Jurkat, Clone E6-1 (cell line): ENCODE measurements at places on chromosomes 3 and 15.

- no peak for DNase-seq
These were observed 1199.9 kb downstream of the SI start for GRCh38 chr3:163878396-163878795.

DNA sequence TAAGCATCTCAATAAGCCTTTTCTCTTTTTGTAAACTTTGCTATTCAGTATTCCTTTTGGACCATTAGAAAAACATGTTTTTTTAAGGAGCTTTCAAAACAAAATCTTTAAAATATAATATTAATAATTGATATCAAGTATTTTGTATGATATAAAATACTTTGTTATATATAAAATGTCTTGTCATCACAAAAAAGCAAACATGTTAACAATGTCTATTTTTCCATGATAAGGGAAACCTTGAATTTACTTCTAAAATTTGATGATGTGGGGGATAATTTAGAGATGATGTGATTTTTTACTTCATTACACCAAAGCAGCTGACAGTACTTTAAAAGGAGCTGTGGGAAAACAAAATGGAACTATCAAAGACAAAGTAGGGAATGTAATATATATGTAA is 887.7 kb downstream of the SI start:
- no peak for DNase-seq

GRCh38 chr3:37456270-37456708 is 281.9 kb upstream of the LRRFIP2 start:
- DNase-seq: no peak

GRCh38 chr3:58158442-58159153 is 52.2 kb downstream of the DNASE1L3 start:
- DNase-seq: no peak

- no peak for DNase-seq
These were observed 144.8 kb downstream of the ARPP21 start for GRCh38 chr3:35784169-35784568.

- DNase-seq: peak; percentile 95
These were observed 256.7 kb upstream of the KCNH8 start for GRCh38 chr3:18891641-18892040.

GRCh38 chr15:48541341-48542278 is 103.9 kb downstream of the FBN1 start:
- DNase-seq: no peak

DNA sequence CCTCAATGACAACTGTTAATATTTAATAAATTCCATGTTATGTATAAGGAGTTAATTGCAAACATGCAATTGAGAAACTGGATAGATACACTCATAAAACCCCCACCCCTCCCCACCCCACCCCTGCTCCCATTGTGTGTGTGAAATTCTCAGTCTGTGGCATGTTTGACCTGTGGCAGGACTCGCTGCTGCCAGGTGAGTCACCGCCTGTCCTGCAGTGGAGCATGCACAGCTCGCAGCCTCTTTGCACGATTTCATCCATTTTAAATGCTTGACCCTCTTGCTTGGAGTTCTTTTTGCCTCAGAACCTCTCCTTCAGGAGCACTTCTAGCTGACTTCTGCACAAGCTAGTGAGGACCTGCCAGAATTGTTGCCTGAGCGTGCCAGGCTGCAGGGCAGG is 5.3 kb upstream of the APEH start:
- DNase-seq: no peak

GRCh38 chr3:143584474-143584873 is 263.8 kb downstream of the SLC9A9 start:
- DNase-seq: no peak

DNA sequence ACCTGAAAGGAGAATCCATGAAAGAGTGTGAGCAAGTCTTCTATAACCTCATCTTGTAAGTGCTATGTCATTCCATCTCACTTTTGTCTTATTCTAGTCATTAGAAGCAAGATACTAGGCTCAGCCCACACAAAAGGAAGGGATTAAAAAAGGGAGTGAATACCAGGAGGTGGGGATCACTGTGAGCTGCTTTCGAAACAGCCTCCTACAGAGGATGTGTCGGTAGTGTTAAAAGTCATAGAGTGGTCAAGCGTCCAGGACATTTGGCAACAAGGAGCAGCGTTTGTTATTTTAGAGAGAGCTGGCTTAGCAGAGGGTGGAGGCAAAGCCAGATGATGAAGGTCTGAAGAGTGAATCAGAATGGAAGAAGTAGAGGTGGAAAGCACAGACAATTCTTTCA is 11.7 kb upstream of the ZNF148 start:
- no peak for DNase-seq

GRCh38 chr15:40038275-40038637 is 725 bp downstream of the SRP14 start:
- no peak for DNase-seq

DNA sequence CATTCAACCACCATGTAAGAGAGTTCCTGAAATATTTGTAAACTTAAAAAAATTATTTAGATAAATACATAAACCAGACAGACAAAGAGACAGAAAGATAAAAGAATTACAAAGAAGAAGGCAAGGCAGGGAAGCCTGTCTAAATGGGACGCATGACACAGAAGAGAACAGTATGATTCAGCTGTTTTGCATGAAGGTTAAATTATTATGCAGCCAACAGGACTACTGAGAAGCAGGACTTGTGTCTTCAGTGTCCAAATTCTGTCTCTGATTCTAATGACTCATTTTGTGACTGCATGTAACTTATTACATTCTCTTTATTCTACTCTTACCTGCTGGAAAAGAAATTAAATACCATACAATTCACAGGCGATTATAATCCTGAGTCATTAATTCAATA is 340.4 kb upstream of the KCNMB2 start:
- DNase-seq: no peak

DNA sequence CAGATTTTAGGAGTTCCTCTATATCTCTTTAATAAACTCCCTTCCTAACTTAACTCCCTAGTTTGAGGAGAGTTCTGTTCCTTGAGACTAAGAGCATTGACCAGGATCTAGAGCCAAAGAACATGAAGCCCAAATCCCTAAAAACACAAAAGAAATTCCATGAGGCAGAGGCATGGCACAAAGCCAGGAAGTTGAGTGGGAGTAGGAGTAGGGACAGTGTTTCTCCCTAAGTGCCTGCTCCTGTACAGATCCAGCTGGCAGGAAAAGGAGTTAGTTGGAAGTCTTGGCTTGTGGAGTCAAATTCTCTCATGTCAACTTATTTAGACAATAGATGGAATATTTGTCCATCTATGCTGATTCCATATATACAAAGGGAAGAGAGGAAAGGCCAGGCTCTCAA is 11.4 kb downstream of the ACTC1 start:
- DNase-seq: no peak

GRCh38 chr3:112693186-112693585 is 52.2 kb upstream of the CCDC80 start:
- DNase-seq: no peak
